Caco-2 (cell line): ENCODE measurements at places on chromosomes 4 and X.
A peak's percentile ranks its signal among the peaks of the same experiment; 100 is the strongest.

DNA sequence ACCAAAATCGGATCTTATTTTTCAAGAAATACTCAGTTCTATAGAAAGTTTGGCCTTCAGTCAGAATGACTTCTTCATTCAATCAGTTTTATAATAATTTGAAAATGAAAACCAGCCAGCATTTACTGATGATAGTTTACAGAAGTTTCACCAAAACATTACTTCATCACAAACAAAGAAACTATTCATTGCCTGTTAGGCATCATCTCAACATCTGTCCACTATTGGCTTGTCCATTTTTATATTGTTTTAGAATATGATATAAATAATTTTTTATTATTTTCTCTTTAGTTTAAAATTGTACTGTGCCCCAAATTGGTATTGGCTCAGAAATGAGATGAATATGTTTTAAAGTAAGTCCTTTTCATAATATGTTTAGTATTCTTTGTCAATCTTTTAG lies 38.4 kb downstream of the FAT4 start:
- no peak overlapping the region for H3K4me3 ChIP-seq
- no peaks in the 10 kb centered on the region for H3K27me3 ChIP-seq
- no peaks in the 10 kb centered on the region for H3K36me3 ChIP-seq
- H3K4me1 ChIP-seq, result no peaks in the 10 kb centered on the region
- H3K27ac ChIP-seq, result no peak overlapping the region

GRCh38 chrX:52934704-52935469 lies 23.4 kb downstream of the FAM156A start:
- no peaks in the 10 kb centered on the region for H3K36me3 ChIP-seq
- H3K4me3 ChIP-seq, result peak overlapping the region; percentile 70
- H3K27me3 ChIP-seq, result no peaks in the 10 kb centered on the region
- 0 out of 2 replicates have a peak, but pooled peaks cover 3% of the 10 kb centered on the region for H3K4me1 ChIP-seq

DNA sequence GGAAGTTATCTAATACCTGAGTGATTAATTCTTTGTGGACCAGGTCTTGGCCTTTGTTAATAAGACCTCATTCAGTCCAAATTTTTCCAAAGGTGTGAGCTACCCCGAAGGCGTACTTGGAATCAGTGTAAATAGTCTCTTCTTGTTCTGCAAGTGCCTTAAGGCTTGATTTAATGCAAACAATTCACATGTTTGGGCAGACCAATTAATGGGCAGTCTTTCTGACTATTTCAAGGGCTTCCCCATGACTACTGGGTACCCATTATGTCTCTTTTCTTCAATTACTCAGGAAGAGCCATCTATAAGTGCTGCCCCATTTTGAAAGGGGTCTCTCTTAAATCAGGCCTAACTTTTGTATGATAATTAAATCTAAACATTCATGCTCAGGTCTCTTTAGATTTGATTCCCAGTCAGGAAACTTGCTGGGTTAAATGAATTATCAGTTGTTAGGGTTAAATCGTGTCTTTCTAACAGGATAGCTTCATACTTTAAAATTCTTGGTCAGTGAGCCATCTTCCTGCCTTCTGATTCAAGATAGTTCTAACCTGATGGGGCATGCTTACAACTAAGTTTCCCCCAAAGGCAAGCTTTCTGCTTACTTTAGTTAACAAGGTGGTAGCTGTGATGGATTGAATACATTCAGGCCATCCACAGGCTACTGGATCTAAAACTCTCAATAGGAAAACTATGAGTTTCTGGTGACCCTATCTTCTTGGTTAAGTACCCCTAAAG lies 179.6 kb downstream of the CCNG2 start:
- no peak overlapping the region for H3K4me3 ChIP-seq
- H3K27me3 ChIP-seq, result no peaks in the 10 kb centered on the region
- H3K4me1 ChIP-seq, result no peaks in the 10 kb centered on the region
- H3K36me3 ChIP-seq, result no peaks in the 10 kb centered on the region

- no peaks in the 10 kb centered on the region for H3K27me3 ChIP-seq
- H3K4me3 ChIP-seq, result no peak overlapping the region
- DNase-seq, result no peak
- no peaks in the 10 kb centered on the region for H3K36me3 ChIP-seq
Observed at GRCh38 chrX:99137488-99137887, 1272.6 kb downstream of the PCDH19 start.

DNA sequence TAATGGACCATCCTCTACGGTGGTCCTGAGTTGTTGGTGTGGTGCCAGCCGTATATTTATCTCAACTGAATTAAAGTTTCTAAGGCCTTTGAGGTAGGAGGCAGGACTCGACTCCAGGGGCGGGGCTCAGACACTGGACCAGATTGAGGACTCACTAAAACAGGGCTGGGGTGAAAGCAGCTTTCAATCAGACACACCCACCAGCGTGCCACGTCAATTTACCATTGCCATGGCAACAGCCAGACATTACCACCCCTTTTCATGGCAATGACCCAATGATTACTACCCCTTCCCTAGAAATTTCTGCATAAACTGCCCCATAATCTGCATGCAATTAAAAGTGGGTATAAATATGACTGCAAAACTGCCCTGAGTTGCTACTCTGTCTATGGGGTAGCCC lies 6.7 kb upstream of the TLR1 start:
- H3K4me3 ChIP-seq, result no peak overlapping the region
- H3K4me1 ChIP-seq, result no peaks in the 10 kb centered on the region
- no peak for DNase-seq
- H3K27ac ChIP-seq, result no peak overlapping the region

- no peaks in the 10 kb centered on the region for H3K27me3 ChIP-seq
- H3K27ac ChIP-seq, result no peak overlapping the region
- no peak overlapping the region for H3K4me3 ChIP-seq
- no peaks in the 10 kb centered on the region for H3K36me3 ChIP-seq
Observed at GRCh38 chrX:14698790-14699189, 169.5 kb downstream of the GLRA2 start.

DNA sequence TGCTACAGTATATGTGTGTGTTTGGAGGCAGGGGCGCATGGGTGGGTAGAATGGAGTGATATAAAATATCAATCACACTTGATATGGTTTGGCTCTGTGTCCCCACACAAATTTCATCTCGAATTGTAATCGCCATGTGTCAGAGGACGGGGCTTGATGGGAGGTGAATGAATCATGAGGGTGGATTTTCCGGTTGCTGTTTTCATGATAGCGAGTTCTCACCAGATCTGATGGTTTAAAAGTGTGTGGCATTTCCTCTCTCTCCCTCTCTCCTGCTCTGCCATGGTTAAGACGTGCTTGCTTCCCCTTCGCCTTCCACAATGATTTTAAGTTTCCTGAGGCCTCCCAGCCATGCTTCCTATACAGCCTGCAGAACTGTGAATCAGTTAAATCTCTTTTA lies 14.8 kb downstream of the SOWAHB start:
- no peak overlapping the region for H3K4me3 ChIP-seq
- H3K4me1 ChIP-seq, result peaks cover 10% of the 10 kb centered on the region
- no peak overlapping the region for H3K27ac ChIP-seq
- DNase-seq, result no peak

DNA sequence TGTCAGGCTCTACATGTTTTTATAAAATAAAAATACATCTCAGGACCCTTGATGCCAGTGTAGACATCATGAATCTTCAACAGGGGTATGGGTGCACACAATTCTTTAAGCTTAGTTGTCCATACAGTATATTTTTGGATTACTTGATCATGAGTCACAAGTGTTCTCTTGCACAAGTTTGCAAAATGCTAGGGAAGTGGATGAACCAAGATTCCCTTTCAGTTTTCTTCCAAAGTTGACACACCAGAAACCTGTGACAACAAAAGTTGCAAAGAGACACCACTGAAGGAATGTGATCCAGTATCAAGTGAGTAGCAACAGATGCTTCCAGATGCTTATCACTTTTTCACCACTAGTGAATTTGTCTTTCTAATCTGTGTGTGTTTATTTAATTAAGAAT lies 1021.2 kb downstream of the PCDH7 start:
- DNase-seq, result no peak
- H3K27me3 ChIP-seq, result no peaks in the 10 kb centered on the region
- H3K27ac ChIP-seq, result no peak overlapping the region
- H3K4me3 ChIP-seq, result no peak overlapping the region
- H3K4me1 ChIP-seq, result no peaks in the 10 kb centered on the region

DNA sequence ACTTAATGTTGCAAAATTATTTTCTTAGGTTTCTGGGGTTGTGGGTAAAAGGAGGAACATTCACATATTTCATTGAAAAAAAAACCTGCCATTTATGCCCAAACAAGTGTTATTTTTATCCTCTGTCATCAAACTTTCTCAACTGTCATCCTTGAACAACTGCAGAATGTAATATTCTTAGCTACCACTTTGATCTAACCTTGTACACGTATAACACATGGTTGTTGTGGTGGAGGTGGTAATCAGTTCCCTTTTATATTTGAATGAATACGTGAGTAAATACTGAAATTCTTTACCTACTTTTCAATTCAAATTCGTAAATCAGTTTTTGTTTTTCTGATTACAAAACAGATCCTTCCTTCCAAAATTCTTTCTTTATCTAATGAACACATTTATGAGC lies 3.8 kb upstream of the AMMECR1 start:
- no peak overlapping the region for H3K27ac ChIP-seq
- no peak overlapping the region for H3K4me3 ChIP-seq
- no peak for DNase-seq
- H3K27me3 ChIP-seq, result no peaks in the 10 kb centered on the region
- no peaks in the 10 kb centered on the region for H3K36me3 ChIP-seq

DNA sequence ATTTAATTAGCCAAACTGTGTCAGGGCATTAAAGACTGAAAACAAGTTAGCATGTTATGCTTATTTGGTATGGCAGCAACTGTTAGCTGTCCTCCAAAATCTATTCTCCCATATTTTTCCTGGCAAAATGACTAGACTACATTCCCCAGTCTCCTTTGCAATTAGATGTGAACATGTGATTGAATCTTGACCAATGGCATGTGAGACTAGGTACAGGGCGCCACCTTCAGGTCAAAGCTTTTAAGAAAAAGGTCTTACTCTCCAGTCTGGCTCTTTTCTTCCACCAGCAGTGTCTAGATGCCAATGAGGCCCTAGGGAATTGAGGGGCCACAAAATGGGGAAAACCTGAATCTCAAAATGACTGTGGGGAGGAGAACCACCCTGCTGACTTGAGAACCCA lies 408.2 kb downstream of the SMARCA1 start:
- no peaks in the 10 kb centered on the region for H3K27me3 ChIP-seq
- no peaks in the 10 kb centered on the region for H3K4me1 ChIP-seq
- no peaks in the 10 kb centered on the region for H3K36me3 ChIP-seq
- DNase-seq, result peak; percentile 62
- H3K4me3 ChIP-seq, result no peak overlapping the region

- H3K4me1 ChIP-seq, result no peaks in the 10 kb centered on the region
- H3K27me3 ChIP-seq, result no peaks in the 10 kb centered on the region
- H3K27ac ChIP-seq, result no peak overlapping the region
- no peaks in the 10 kb centered on the region for H3K36me3 ChIP-seq
- no peak for DNase-seq
Observed at GRCh38 chr4:14254926-14255325, 627.4 kb upstream of the BOD1L1 start.

DNA sequence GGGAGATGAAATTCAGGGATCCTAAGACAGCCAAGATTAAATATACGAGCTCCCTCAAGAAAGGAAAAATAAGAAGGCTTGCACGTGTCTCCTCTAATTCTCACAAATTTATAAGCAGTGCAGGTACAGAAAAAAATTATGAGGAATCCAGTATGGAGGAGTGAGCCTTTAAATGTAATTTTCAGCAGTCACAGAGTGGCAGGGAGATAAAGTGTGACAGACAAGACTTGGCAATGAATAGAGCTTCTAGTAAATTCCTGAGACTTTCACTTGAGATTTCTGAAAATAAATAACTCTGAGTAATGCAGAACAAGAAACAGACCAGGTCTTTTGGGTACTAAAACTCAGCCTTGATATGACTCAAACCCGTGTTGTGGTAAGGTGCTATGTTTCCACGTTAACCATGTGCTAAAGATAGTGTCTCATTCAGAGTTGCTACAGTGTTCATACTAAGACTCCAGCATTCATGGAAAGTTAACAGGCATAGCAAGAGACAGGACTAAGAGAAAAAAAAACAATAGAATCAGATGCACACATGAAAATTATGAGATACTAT lies 119.8 kb downstream of the SPOCK3 start:
- no peak overlapping the region for H3K27ac ChIP-seq
- no peak for DNase-seq
- no peak overlapping the region for H3K4me3 ChIP-seq
- H3K4me1 ChIP-seq, result no peaks in the 10 kb centered on the region

DNA sequence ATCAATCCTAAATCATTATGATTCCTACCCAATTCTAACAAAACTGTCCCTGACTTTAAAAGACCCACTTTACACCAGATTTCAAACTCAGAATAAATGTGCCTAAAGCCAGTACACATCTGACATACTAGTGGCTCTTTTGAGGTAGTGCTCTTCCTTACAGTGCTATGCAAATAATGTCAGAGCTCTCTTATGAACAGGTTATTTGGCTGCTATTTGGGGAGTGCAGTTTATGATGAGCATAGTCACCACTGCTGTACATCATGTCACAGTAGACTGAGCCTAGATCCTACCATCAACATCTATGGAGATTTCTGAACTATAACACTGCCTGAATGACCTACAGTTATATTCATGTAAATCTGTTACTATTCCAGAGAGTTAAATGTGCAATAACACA lies 50.4 kb upstream of the PAGE5 start:
- no peak for DNase-seq
- H3K4me1 ChIP-seq, result no peaks in the 10 kb centered on the region
- no peak overlapping the region for H3K27ac ChIP-seq
- H3K4me3 ChIP-seq, result no peak overlapping the region
- no peaks in the 10 kb centered on the region for H3K36me3 ChIP-seq

DNA sequence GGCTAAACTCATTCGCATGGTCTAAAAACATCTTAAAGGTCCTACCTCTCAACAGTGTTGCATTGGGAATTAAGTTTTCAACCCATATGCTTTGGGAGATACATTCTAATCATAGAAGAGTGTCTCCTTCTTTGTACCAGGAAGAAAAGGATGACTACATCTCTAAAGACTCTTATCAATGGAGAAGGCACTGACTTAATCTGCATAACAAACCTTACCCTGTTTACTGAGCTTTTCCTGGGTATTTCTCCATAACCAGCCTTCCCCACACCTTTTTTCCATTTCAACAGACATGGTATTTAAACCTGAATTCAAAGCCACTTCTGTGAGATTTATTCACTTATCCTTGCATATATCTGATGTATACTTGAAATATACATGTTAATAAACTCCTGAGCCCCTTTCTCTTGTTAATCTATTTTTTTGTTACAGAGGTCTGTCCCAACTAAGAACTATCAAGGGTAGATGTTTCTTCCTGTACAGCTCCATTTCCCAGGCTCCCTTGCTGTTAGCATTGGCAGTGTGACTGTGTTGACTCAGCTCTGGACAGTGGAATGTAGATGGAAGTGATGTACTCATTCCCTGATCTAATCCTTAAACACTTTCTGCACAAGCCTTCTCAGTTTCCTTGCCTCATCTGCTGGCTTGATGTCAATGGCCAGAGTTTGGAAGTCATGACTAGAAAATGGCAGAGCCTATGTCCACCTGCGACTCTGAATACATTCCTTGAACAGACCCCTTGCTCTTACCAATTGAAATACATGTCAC lies 148.9 kb upstream of the CPEB2 start:
- H3K4me3 ChIP-seq, result no peak overlapping the region
- H3K27me3 ChIP-seq, result no peaks in the 10 kb centered on the region
- no peaks in the 10 kb centered on the region for H3K36me3 ChIP-seq
- H3K27ac ChIP-seq, result no peak overlapping the region
